ENCODE measurements at places on chromosomes 13 and 19. TPM values are rescaled to one million over a fixed set of nuclear protein-coding genes. Genes with fewer than 3 reads are reported as not detected.

- no peak for DNase-seq
These were observed 1.8 kb downstream of the DACH1 start for GRCh38 chr13:71864986-71865873.

Gene INAFM1
- total RNA-seq, result 4.6 TPM

- DNase-seq, result no peak
These were observed 44.5 kb downstream of the GAS6 start for GRCh38 chr13:113819341-113819730.

GRCh38 chr19:40252395-40252794, 25.9 kb upstream of the CCNP start:
- no peak for DNase-seq

Gene CAMSAP3
- not detected for total RNA-seq

Gene KIR2DL1
- total RNA-seq, result not detected

GRCh38 chr13:101712026-101712348, 259.5 kb downstream of the ITGBL1 start:
- DNase-seq, result no peak

DNA sequence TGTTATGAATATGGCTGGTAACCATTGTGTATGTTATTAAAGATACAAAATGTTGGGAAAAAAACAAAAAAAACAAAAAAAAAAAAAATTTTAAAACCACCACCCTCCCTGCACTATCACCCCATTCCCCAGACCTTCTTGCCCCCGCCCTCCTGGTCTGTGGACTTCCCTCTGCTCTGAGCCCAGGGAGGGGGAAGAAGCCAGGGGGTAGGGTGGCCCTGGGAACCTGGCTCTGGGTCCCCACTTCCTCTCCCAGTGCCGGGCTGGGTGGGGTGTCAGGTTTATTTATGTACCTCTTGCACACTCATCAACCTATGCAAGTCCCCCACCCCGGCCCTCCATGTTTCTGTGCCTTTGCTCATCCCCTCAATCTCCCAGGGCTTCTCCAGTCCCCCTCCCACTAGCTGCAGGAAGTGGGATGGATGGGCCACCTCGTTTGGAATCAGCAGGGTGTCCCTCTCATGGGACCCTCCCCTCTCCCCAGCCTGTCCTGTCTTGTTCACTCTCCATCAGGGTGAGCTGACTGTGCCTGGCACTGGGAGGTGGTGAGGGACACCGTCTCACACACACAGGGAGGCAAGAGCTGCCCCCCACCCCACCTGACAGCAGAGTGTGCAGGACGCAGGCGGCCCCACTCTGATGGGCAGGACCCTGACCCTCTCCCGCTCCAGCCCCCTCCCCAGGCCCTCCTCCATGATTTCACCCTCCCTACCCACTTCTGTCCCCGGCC, 5.9 kb downstream of the PAF1 start:
- no peak for DNase-seq

DNA sequence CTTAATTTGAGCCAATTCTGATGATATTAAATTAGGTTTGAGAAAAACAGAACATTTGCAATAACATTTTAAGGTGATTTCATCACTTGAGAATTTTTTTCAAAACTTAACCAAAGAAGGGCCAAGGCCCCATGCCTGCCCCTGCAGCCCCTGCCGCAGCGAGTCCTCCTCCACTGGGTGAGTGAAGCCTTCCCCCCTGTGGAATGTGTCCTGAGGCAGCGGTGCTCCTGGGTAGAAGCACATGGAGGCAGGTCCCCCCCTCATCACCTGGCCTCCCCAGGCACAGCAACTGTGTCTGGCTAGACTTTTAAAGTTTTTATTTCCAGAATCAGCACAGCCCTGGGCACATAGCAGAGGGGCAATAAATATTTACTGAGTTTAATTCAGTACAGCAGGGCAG, 10.8 kb downstream of the SOX1 start:
- no peak for DNase-seq

GRCh38 chr19:11067356-11068113, 21.7 kb upstream of the LDLR start:
- no peak for DNase-seq

Gene SIGLEC11
- total RNA-seq, result not detected

- no peak for DNase-seq
These were observed 333.6 kb downstream of the DLEU7 start for GRCh38 chr13:50509771-50510441.

GRCh38 chr13:46126552-46127357, 21.9 kb upstream of the CPB2 start:
- DNase-seq, result peak; percentile 90

- no peak for DNase-seq
These were observed at the start of gene SLC1A6 for GRCh38 chr19:14979476-14980255. TSS of gene SLC1A6 (minus strand) at chr19:14979864. CDS start at chr19:14972910, 6,954 bp downstream.

- DNase-seq, result no peak
These were observed 258.9 kb downstream of the PCDH20 start for GRCh38 chr13:61156753-61157152.

GRCh38 chr19:35908010-35908441, at the start of gene TYROBP:
TSS of gene TYROBP (minus strand) at chr19:35908295. CDS start at chr19:35908228, 67 bp downstream.
- DNase-seq, result peak; percentile 5

Gene KHSRP
- total RNA-seq, result 94.5 TPM

- peak; percentile 87 for DNase-seq
These were observed at the start of gene TMEM145 for GRCh38 chr19:42313096-42313839. TSS of gene TMEM145 (plus strand) at chr19:42313309. CDS start at chr19:42313377, 68 bp downstream.

DNA sequence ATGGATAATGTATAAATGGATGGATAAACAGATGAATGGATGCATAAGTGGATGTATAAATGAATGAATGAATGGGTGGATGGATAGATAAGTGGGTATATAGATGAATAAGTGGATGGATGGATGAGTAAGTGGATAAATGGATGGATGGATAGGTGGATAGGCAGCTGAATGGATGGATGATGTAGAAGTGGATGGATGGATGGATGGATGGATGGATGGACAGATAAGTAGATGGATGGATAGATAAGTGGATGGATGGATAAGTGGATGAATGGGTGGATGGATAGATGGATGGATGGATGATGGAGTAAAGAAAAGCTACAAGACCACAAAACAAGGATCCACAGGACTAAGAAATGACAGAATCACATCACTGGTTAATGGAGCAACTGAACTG, 9.0 kb upstream of the COMP start:
- DNase-seq, result no peak

- no peak for DNase-seq
These were observed 20.6 kb downstream of the OR10H3 start for GRCh38 chr19:15758379-15758778.

GRCh38 chr19:11261971-11262839, at the start of gene DOCK6:
TSS of gene DOCK6 (minus strand) at chr19:11262524. CDS start at chr19:11262440, 84 bp downstream.
- peak; percentile 60 for DNase-seq

- DNase-seq, result no peak
These were observed 1175.8 kb upstream of the MIR17HG start for GRCh38 chr13:90171649-90172048.

- DNase-seq, result no peak
These were observed 47.7 kb upstream of the ALOX5AP start for GRCh38 chr13:30687601-30688000.

Gene CYSLTR2
- total RNA-seq, result 0.22 TPM

- no peak for DNase-seq
These were observed 48.4 kb downstream of the SMIM24 start for GRCh38 chr19:3431760-3432397.

DNA sequence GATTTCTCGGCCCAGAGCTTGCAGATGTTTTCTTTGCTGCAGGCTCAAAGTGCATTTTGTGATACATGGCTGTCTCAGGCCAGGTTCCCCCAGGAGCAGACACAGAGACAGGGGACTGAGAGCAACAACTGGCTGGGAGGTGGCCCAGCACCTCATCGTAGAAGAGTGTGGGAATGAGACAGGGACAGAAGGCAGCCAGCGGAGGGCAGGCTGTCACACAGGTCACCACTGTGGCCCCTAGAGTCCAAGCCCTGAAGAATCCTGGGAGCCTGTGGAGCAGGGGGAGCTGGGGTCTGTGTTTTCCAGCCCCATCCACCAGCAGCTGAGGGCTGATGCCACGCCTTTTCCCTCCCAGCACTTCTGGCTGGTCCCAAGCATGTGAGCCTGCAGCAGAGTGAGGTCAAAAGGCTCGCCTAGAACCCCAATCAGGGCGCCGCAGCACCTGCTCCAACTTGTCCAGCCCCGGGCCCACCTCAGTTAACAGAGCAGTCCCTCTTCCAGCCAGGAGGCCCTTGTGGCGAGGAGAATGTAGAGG, 723.8 kb downstream of the UQCRFS1 start:
- no peak for DNase-seq

- no peak for DNase-seq
These were observed 20.1 kb upstream of the ESD start for GRCh38 chr13:46817095-46817494.

DNA sequence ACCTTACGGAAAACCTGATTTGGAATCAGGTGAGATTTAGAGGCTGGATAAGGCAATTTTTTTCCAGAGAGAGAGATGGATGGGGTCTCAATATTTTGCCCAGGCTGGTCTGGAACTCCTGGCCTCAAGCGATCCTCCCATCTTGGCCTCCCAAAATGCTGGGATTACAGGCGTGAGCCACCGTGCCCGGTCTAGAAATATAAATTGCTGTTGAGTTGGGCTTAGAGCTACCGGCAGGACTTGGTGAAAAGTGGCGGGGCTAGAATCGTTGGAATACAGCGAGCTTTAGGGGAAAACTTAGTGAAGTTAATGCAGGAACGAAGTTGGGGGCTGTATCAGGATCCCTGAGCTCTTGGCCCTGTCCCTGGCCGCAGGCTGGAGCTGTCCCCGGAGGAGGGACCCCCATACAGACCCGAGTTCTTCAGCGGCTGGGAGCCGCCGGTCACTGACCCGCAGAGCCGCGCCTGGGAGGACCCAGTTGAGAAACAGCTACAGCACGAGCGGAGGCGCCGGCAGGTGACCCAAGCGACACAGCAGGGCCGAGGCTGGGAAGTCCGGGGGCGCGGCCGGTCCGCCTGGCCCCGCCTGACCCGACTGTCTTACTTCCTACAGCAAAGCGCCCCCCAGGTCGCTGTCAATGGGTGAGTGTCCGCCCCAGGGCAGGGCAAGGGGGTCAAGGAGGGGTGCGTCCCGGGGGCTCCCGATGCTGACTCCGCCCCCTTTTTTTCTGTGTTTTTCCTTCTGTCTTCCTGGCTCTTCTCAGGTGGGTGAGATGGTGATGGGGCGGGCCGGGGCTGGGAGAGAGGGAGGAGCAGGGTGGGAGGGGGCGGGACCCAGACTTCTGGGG, 7.6 kb downstream of the EPS8L1 start:
- DNase-seq, result no peak

DNA sequence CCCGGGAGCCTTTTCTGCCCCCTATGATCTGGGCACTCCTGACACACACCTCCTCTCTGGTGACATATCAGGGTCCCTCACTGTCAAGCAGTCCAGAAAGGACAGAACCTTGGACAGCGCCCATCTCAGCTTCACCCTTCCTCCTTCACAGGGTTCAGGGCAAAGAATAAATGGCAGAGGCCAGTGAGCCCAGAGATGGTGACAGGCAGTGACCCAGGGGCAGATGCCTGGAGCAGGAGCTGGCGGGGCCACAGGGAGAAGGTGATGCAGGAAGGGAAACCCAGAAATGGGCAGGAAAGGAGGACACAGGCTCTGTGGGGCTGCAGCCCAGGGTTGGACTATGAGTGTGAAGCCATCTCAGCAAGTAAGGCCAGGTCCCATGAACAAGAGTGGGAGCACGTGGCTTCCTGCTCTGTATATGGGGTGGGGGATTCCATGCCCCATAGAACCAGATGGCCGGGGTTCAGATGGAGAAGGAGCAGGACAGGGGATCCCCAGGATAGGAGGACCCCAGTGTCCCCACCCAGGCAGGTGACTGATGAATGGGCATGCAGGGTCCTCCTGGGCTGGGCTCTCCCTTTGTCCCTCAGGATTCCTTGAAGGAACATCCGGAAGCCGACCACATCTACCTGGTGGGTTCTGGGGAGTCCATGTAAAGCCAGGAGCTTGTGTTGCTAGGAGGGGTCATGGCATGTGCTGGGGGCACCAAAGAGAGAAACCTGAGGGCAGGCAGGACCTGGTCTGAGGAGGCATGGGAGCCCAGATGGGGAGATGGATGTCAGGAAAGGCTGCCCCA, 8.5 kb upstream of the CEACAM7 start:
- DNase-seq, result peak; percentile 62

DNA sequence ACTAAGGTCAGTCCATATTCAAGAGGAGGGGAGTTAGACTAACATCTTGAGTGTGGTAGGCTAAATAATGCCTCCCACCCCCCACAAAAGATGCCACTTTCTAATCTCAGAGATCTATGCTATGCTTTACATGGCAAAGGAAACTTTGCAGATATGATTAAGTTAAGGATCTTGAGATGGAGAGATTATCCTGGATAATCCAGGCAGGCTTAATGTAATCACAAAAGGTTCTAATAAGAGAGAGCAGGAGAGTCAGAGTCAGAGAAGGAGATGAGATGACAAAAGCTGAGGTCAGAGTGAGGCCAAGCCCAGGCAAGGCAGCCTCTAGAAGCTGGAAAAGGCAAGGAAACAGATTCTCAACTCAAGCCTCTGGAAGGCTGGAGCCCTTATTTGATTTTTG, 1011.6 kb downstream of the PCDH9 start:
- DNase-seq, result no peak

GRCh38 chr19:46859637-46860124, 1.1 kb upstream of the ARHGAP35 start:
- DNase-seq, result no peak

DNA sequence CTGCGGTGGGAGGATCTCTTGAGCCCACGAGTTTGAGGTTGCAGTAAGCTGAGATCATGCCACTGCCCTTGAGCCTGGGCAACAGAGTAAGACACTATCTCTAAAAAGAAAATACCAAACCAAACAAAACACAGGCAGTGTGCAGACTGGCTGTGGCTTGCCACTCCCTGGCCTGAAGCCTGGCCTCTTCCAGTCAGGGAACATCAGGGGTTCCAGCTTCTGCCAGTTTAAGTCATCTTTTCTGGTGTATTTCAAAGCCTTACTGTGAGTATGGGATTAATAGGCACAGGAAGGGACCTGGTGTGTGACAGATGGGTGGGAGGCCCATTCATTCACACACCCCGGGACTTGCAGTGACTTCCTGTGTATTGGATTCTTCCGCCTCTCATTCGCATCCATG, 27.0 kb upstream of the F2RL3 start:
- DNase-seq, result no peak

DNA sequence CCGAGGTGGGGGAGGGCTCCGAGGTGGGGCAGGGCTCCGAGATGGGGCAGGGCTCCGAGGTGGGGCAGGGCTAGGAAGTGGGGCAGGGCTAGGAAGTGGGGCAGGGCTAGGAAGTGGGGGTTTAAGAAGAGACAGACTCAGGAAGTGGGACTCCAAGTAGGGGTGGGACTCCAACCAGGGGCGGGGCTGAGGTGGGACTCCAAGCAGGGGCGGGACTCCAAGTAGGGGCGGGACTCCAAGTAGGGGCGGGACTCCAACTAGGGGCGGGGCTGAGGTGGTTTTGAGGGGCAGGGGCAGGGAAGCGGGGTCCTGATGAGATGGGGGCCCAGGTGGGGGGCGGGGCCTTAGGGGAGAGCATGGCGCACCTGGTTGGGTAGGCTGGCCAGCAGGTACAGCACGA, 13.6 kb downstream of the CFD start:
- DNase-seq, result peak; percentile 91
